ENCODE measurements at places on chromosomes 7 and 10.

DNA sequence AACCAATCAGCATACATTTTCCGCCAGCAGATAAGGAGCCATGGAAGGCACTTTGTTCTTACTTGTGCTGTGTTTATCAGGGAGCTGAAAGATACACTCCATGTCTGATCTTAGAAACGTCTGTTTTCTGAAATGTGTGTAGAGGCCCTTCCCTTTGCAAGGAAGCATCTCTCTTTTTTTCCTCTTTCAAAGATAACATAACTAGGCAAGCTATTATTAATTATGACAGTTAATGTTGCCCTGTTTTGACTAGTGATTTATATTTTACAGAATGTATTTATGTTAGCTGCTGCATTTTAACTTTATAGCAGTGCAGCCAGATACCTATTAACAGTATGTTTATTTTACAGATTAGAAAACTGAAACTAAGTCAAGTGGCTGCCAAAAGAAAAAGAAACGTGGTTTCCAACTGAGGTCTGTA lies 683.2 kb upstream of the IGFBP3 start:
- no peak for DNase-seq

- DNase-seq: no peak
These were observed 126.0 kb downstream of the SGMS1 start for GRCh38 chr10:50497758-50498157.

DNA sequence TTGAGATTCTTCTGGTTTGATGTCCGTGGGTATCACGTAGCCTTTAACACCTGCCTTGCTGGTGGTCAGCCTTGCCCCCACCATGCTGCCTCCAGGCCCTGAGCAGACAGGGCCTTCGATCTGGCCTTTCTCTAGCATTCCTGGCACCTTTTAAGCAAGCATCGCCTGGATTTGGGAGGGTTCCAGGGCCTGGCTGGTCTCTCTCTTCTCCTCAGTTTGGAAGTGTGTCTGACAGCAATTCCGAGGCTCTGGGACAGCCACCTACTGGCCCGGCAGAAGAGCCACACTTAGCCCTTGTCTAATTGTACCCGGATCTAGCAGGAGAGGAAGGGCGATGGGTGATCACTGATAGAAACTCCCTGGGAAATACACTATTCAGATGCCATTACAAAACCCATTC lies 441.3 kb upstream of the MKI67 start:
- DNase-seq: no peak

DNA sequence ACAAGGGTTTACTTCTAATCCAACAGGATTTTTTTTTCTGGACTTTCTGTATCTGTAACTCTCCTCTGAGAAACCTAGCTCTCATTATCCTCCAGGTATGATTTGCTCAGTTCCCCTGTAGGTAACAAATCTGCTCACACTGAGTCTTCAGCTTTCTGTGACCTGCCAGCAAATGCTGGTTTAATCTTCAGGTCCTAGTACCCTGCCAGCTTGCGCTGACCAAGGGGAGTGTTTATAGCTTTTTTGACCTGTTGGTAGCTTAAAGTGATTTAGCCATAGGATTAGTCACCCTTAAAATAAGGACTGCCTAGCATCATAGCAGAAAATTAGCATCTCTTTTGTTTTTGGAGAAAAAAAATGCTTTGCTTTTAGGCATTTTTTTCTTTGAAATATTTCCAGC lies 22.4 kb downstream of the SND1 start:
- no peak for DNase-seq

DNA sequence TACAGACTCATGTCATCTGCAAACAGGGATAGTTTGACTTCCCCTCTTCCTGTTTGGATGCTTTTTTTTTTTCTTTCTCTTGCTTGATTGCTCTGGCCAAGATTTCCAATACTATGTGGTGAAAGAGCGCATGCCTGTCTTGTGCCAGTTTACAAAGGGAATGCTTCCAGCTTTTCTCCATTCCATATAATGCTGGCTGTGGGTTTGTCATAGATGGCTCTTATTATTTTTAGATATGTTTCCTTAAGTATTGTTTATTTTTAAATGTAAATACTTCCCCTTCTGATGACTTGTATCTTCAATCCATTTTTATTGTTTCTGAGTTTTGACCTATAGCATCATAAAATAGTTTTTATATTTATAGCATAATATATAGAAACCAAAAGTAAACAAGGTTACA lies 17.9 kb downstream of the FAM237B start:
- DNase-seq: no peak

DNA sequence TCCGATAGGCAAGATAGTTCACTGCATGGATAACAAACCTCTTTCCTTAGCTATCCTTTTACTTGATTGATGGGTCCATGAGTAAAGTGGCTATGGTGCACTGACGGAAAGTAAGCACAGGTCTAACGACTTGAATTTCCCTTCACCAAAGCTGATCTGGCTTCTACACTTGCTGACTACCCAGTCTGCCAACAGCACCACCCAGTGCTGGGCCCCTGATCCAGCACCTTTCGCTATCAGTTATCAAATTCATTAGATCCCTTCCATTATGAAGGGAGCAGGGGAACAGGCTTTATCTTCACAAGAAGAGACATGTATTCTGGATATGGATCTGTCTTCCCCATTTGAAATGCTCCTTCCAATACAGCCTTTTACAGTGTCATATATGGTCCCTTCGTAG lies 855.9 kb downstream of the GRID1 start:
- no peak for DNase-seq

GRCh38 chr7:131016230-131016629 lies 282.2 kb upstream of the KLF14 start:
- no peak for DNase-seq

- no peak for DNase-seq
These were observed 101.8 kb downstream of the EGFR start for GRCh38 chr7:55120501-55121198.

- DNase-seq: no peak
These were observed 351.2 kb downstream of the PHTF2 start for GRCh38 chr7:78149787-78150186.

DNA sequence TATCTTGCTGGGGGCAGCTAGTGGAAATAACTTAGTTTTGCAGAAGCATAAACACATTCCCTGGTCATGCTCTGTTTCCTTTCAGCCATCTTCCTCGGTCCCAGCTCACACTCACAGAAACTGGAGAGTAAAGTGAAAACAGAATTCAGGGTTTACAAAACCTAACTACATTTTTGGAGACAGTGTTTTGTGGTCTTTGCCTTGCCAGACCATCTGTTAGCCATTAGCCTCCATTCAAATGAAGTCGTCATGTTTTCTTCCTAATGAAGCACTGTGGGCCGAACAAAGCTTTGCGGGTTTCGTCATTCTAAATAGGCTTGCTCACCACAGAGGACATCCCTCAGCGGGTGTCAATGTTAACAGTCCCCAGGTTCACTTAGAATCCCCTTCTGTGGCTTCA lies 214.6 kb upstream of the TMEM72 start:
- DNase-seq: no peak

- no peak for DNase-seq
These were observed 1.6 kb downstream of the BEND7 start for GRCh38 chr10:13526948-13527863.

GRCh38 chr10:58326967-58327381 lies 7.8 kb upstream of the UBE2D1 start:
- no peak for DNase-seq

DNA sequence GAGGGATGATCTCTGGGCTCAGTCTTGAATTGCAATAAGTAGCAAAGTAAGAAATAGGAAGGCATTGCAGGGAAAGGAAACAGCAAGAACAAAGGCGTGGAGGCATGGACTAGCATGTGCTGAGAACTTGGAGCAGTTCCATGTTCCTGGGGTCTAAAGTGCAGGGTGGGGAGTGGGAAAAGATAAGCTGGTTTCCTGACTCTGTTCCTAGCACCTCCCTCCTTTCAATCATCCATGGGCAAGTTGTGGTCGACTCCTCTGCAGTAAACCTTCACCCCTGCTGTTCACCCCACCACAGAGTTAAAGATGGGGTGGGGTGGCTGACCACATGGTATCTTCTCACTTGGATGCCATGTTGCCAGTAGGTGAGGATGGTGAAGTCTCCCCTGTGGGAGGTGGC lies 29.6 kb downstream of the RPS24 start:
- DNase-seq: no peak
